Frontal cortex (tissue), 4 donors: ENCODE measurements at places on chromosomes 12 and 14.

DNA sequence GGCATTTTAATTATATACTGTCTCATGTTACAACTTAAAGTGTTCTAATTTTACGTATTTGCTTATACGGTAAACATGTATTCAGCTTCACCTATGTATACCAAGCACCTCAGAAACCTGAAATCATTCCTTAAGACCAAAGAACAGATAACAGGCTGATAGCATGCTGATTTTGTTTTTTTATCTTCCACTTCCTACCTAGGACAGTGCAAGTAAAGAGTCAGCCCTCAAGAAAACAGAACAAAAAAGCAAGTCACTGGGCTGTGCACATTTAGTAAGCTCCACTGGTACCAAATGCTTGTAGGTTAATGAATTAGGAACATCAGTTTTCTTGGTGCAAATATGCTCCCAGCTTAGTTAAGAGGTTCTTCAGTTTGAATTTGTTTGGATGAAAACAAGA is 611.3 kb downstream of the VRK1 start:
- no peak for DNase-seq

- DNase-seq = no peak
These were observed 97.3 kb upstream of the FRMD6 start for GRCh38 chr14:51554339-51554920.

GRCh38 chr12:70660620-70661219 is 23.5 kb upstream of the PTPRB start:
- no peak for DNase-seq

- no peak for DNase-seq
These were observed 262.6 kb upstream of the BTG1 start for GRCh38 chr12:92408072-92408900.

DNA sequence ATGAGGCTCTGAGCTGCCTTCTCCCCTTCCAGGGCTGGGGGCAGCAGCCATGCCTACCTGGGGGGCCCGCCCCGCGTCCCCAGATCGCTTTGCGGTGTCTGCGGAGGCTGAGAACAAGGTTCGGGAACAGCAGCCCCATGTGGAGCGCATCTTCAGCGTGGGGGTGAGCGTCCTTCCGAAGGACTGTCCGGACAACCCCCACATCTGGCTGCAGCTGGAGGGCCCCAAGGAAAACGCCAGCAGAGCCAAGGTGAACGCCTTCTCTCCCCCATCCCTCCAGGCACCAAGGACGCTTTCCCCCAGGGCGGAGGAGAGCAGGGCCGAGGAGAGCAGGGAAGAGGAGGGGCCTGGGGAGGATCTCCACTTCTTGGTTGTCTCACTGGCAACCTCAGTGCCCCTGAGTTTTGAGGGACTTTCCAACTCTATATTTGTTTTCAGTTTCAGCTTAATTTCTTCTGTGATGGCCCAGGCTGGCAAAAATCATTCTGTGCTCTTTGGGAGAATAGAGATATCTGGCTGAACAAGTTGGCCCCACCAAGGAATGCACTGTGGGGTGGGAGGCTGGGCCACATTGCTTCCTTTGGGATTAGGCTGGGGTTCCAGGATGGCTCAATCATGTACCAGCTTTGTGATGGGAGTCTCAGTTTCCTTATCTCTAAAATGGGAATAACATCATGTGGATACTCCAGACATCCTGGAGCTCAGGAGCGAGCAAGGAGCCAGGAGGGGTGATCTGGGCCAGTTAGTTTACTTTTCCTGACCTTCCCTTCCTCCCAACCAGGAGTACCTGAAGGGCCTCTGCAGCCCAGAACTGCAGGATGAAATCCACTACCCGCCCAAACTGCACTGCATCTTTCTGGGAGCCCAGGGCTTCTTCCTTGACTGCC is 1.2 kb downstream of the KHNYN start:
- no peak for DNase-seq

DNA sequence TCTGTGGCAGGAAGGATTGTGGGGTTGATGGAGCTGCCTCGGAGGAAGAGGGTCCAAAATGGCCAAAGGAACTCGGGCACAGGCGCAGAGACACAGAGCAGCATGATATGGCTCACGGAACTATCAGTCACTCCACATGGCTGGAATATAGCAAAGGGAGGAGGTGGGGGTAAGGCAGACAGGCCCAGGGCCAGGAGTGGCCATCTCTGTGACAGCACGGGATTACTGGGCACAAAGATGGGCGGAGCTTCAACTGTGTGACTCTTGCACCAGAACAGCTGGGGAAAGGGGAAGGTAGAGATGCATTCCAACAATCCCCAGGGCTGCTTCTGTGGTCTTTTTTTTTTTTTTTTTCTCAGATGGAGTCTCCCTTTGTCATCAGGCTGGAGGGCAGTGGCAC is 24.8 kb upstream of the EML1 start:
- DNase-seq = no peak

GRCh38 chr14:102610968-102611811 is 18.7 kb downstream of the RCOR1 start:
- DNase-seq = no peak

GRCh38 chr12:65876898-65877721 is 52.8 kb downstream of the HMGA2 start:
- no peak for DNase-seq

- DNase-seq = peak; percentile 45
These were observed 1.0 kb downstream of the PCNX1 start for GRCh38 chr14:70907996-70908934.

DNA sequence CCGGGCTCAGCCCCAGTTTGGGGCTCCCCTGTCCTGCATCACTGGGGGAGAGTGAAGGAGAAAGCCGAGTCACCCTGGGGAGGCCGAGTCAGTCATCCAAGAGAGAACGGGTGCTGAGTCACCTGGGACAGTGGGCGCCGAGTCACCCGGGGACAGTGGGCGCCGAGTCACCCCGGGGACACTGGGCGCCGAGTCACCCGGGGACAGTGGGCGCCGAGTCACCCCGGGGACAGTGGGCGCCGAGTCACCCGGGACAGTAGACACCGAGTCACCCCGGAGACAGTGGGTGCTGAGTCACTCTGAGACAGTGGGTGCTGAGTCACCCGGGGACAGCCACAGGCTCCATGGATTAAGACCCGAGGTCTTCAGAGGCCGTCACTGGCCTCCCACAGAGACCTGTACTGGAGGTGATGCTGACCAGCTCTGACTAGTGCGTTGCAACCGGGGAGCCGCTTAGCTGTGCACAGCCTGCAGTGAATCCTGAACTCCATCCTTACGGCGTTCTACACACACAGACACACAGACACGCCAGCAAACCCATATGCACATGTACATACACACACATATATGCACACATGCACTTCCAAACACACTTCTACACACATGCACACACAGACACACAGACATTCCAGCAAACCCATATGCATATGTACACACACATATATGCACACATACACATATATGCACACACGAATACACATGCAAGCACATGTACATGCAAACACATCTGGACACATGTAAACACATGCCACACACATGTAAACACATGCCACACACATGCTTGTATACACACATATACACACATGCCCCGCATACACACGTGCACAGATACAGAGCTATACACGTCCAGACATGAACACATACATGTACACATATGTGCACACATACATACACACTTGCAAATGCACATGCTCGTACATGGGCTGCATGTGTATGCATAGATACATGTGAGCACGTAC is 64.9 kb upstream of the GALNT9 start:
- DNase-seq = no peak

GRCh38 chr14:51929910-51930682 is 59.2 kb upstream of the RTRAF start:
- no peak for DNase-seq

GRCh38 chr14:22837114-22837749 is 847 bp downstream of the MMP14 start:
- no peak for DNase-seq

GRCh38 chr12:55420307-55420962 is 5.6 kb upstream of the OR6C76 start:
- DNase-seq = no peak

GRCh38 chr14:30210630-30211029 is 283.0 kb upstream of the PRKD1 start:
- DNase-seq = no peak
